Activated CD8-positive, alpha-beta memory T cell treated with anti-CD3 and anti-CD28 coated beads for 36 hours (primary cell): ENCODE measurements at places on chromosomes 5 and 9. TPM values are rescaled to one million over a fixed set of nuclear protein-coding genes. Genes with fewer than 3 reads are reported as not detected.

PAEP gene
- not detected for total RNA-seq

TTLL11 gene
- total RNA-seq, result 2.0 TPM

HMGCS1 gene
- total RNA-seq, result 91.4 TPM

TNC gene
- total RNA-seq, result 2.0 TPM

CTNND2 gene
- total RNA-seq, result not detected

CENPH gene
- 58.5 TPM for total RNA-seq

OMD gene
- total RNA-seq, result not detected

PITX1 gene
- 0.15 TPM for total RNA-seq

OTP gene
- not detected for total RNA-seq

OXCT1 gene
- total RNA-seq, result 125 TPM

POU5F2 gene
- total RNA-seq, result 0.34 TPM

IL3 gene
- 68.7 TPM for total RNA-seq

OLFML2A gene
- total RNA-seq, result 0.04 TPM
